Left renal cortex interstitium (tissue), 4 donors: ENCODE measurements at places on chromosomes 3 and 15.

GRCh38 chr15:49832511-49832910 is 211.7 kb downstream of the DTWD1 start:
- DNase-seq, result no peak

DNA sequence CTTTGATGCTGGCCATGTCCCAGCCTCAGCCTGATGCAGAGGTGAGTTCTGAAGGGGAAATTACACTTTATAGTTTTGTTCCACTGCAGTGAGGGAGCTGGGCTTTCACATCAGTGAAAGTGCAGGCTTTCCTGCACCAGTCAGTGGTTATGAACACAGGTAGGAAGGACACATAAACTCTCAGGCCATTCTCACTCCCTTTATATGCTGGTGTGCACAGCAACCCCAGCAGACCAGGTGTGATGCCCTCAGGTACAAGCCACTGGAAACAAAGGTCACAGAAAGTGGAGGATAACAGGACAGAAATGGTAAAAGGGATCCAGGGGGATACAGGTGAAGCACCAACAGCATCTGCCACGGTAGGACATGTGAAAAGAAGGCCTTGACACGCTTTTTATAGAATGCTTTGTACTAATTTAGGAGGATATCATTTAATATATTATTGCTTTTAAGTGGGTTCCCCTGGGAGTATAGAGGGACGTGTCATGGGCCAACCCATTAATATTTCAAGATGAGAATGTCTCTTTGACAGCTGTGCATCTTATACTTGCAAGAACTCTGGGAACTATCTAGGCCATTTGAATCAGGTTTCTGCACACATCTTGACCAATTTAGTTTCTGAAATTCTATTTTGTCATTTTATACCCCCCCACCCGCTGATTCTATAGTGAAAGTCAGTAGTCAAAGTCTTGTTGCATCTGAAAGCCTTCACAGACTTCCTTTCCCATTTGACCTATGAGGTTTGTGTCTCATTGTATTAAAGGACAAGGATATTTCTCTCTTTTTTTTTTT is 25.0 kb upstream of the BLM start:
- no peak for DNase-seq

DNA sequence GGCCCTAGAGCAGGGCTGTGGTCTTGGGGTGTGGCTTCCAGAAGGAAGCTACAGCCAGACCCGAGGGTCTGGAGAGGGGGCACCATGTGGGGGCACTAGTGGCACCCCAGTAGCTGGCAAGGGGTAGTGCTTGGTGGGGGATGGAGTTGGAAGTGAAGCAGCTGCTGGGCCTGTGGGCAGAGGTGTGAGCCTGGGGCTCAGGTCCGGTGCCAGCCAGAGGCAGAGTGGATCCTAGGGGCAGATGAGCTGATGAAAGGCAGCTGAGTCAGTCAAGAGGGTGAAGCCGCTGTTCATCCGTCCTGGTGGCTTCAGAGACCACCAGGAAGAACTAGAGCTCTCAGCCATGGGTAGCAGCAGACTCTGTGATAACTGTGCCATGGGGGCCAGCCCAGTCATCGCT is 172.6 kb downstream of the TBC1D2B start:
- DNase-seq, result no peak

- DNase-seq, result no peak
Measured at GRCh38 chr3:37173806-37174205, 576 bp downstream of the LRRFIP2 start.

DNA sequence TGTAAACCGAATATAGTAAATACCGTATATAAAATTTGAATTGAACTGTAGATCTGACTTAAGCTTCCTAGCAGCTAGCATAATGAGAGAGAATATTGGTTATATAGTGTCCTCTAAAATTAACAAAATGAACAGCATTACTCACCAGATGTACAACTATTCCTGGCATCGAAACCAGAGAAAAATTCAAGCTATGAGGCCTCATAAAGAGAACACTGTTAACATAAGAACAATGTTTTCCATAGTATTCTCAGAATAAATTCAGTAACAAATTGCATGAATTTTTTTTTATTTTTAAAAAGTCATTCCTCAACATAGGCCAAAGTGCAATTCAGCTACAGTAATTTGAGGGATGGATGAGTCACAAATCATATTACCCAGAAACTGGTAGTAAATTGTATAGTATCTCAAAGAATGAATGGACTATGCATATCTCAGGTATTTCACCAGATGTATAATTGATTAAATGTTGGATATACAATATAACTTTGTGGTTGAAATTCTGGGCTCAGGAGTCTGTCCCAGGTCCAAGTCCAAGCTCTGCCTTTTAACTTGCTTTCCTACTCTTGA is 5.0 kb downstream of the TMEM207 start:
- DNase-seq, result no peak
